ENCODE measurements at places on chromosomes 5 and 9.

- DNase-seq, result no peak
Measured at GRCh38 chr9:4985386-4986266, 554 bp downstream of the JAK2 start.

GRCh38 chr9:116504893-116505480, 182.1 kb upstream of the TRIM32 start:
- no peak for DNase-seq

- DNase-seq, result no peak
Measured at GRCh38 chr5:91367344-91367743, 15.8 kb downstream of the ARRDC3 start.

- DNase-seq, result no peak
Measured at GRCh38 chr9:106102821-106103220, 408.5 kb downstream of the TMEM38B start.
